ENCODE measurements at places on chromosomes 16 and 17. TPM values are rescaled to one million over a fixed set of nuclear protein-coding genes. Genes with fewer than 3 reads are reported as not detected.

SMIM36 gene
- not detected for total RNA-seq

NFAT5 gene
- 46.7 TPM for total RNA-seq

PPY gene
- not detected for total RNA-seq

FBXO47 gene
- total RNA-seq: not detected

CIBAR2 gene
- total RNA-seq: not detected

C16orf46 gene
- 2.0 TPM for total RNA-seq

BCAR1 gene
- 24.5 TPM for total RNA-seq

WFDC1 gene
- total RNA-seq: 2.4 TPM

PIRT gene
- total RNA-seq: 7.3 TPM

CANT1 gene
- 17.7 TPM for total RNA-seq

NPIPB9 gene
- total RNA-seq: 8.1 TPM

IKZF3 gene
- total RNA-seq: not detected

SPATA22 gene
- total RNA-seq: 0.64 TPM

MRPL38 gene
- total RNA-seq: 27.0 TPM

CHAD gene
- not detected for total RNA-seq

MRC2 gene
- 16.0 TPM for total RNA-seq

BEAN1 gene
- total RNA-seq: 5.3 TPM

CA10 gene
- 23.4 TPM for total RNA-seq

KRTAP9-6 gene
- total RNA-seq: not detected

MAP2K3 gene
- 4.8 TPM for total RNA-seq

ZNF469 gene
- 0.73 TPM for total RNA-seq

KRTAP3-2 gene
- total RNA-seq: not detected

UTS2R gene
- not detected for total RNA-seq

SCARF1 gene
- 3.4 TPM for total RNA-seq

ZNF205 gene
- 11.0 TPM for total RNA-seq

SLX4 gene
- total RNA-seq: 12.2 TPM

HSD17B1 gene
- 1.8 TPM for total RNA-seq

MMP15 gene
- 14.3 TPM for total RNA-seq

TSPAN10 gene
- total RNA-seq: 0.82 TPM

TMEM170A gene
- 39.1 TPM for total RNA-seq

ACSM3 gene
- 0.73 TPM for total RNA-seq

C17orf67 gene
- 1.5 TPM for total RNA-seq

Data from cerebellum (tissue), 4 donors.